ENCODE measurements at places on chromosomes 7 and 10.

GRCh38 chr7:102978284-102978683, 65.5 kb downstream of the LRRC17 start:
- DNase-seq = no peak

- DNase-seq = no peak
Measured at GRCh38 chr10:132972149-132972985, 30.0 kb upstream of the CFAP46 start.

DNA sequence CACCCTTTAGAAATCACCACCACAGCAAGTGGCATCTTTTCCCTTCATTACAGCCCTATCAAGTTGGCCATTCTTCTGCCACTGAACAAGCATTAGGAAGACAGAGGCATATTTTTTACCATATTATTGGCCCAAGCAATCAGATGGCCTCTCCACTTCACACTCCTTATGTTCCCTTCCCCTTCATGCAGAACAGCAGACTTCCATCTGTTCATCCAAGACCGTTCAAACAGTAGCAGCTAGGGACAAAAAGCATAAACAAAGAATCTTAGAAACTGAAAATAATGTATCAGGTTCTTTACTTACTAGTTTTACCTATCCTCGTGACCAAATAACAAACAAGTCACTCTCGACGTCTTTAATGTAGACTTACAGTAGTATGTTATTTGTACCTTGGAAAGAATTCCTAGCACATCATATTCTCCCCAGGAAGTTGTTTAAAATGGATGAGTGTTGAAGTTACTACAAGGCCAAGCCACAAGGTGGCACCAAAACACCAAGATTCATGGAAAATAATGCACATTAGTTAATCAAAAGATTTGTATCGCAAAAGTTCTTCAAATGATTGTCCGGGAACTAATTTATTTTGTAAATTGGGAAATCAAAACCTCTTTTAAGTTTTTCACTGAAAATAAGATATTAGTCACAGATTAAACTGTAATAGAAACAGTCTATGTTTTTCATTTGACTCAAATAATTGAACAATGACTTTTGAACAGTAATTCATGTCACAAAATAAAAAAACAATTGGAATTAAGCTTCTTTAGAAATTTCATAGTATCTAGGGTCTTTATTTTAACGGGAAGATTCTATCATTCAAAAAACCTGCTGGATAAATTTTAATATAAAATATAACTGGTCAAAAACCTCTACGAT, 112.1 kb downstream of the VPS41 start:
- DNase-seq = peak; percentile 55

DNA sequence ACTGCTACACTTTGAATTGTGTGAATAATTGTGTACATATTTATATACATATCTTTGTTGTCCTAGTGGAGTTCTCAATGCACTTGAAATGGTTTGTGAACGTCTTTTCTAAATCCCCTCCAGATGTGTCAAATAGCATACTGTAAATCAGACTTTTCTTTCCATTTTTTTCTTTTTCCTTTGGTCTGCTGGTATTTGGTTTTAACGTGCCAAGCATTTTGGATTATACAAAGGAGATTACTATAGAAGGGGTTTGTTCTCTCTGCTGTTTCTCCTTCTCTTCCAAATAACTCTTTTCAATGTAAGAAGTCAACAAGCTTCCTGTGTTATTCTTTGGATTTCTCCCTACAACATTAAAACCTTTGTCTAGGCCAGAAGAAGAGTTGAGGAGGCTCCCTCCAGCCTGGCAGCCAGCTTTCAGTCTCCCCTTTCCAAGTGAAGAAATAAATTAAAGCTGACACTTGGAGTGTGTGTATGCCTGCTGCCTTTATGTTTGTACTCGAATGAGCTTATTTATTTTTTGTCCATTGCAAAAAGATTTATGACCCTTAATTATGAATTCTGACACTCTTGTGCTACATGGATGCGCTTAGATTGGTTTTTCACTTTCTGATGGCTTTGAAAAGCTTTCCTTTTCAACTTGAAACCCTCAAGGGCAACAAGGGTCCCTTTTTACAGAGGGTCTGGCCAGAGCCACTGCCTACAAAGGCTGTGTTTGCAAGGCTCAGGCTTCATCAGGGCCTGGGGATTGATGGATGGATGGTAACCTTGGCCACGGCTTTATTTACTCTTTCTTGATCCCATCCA, 107.8 kb downstream of the RAB18 start:
- DNase-seq = no peak

GRCh38 chr10:73907841-73908517, 3.0 kb upstream of the PLAU start:
- peak; percentile 8 for DNase-seq

- no peak for DNase-seq
Measured at GRCh38 chr10:34650156-34650555, 164.9 kb downstream of the PARD3 start.

DNA sequence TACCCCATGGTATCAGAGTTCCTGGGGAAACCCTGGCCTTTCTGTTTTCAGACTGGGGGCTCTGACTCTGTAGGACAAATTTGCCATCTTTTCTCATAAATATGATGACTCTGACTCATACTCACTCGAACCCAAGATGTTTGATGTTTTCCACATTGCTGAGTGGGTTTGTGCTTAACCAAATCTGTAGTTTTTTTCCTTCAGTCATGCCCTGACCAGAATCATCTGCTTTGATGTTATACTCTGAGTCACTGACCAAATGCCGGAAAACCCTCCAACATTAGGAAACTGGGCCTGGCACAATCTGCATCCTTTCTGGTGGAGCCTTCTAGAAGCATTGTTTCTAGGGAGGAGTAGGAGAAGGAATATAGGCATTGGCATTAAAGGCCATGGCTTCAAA, 118.7 kb downstream of the C10orf105 start:
- no peak for DNase-seq

GRCh38 chr10:61701055-61701705, 38.5 kb downstream of the CABCOCO1 start:
- DNase-seq = no peak

GRCh38 chr7:158945519-158945918, 89.2 kb downstream of the DYNC2I1 start:
- no peak for DNase-seq

GRCh38 chr7:36037121-36037662, 115.9 kb upstream of the EEPD1 start:
- DNase-seq = no peak

DNA sequence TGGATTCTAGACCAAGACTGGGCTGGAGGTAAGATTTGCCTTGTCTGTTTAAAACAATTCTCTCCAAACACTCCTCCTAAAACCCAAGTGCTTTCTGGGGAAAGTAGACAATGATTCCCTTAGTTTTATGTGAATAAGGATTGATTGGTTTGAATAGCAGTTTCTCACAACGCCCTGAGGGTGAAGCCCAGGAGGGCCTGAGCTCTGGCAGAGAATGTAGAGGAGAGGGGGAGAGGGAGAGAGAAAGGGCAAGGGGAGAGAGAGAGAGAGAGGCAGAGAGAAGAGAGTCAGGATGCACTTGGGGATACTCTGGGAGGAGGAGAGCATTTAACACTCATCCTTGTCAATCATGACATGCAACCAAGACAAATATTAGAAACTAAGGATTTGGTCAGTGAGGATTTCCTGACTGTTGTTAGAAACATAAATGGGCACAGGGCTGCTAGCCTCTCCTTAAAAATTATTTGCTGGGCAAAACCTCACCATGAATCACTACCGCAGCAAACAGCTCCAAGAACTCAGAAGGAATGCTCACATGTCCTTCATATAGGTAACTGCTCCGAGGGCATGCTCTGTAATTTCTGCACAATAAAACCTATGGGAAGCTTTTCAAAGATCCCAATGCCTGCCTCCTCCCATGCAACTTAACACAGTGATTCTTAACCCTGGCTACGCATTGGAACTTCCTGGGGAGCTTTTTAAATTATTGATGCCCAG, 55.2 kb upstream of the RAPGEF5 start:
- no peak for DNase-seq
